Progenitor cell of endocrine pancreas (in vitro differentiated cells): ENCODE measurements at places on chromosomes 2 and 18. TPM values are rescaled to one million over a fixed set of nuclear protein-coding genes. Genes with fewer than 3 reads are reported as not detected.

DNA sequence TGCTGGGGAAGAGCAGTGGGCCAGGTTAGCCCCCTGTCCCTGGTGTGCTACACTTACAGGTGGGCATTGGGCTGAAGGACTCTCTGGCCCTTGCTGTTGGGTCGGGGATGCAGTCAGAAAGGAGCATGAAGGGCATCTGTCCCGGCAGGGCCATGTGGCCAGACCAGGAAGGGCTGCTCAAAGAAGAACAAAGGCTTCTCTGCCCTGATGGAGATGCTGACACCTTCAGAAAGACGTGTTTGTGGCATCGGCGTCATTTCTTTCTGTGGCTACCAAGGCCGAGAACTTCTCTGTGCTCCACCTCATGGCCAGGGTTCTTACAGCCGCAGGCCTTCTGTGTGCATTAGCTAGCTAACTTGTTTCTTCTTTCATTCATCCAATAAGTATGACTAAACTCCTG, 239.1 kb downstream of the FAM210A start:
- peaks cover 4% of the 10 kb centered on the region for H3K4me1 ChIP-seq
- no peak overlapping the region for H3K4me3 ChIP-seq
- peaks cover 8% of the 10 kb centered on the region for H3K27me3 ChIP-seq
- no peaks in the 10 kb centered on the region for H3K36me3 ChIP-seq
- DNase-seq: no peak
- no peak overlapping the region for H3K27ac ChIP-seq

GRCh38 chr2:5264361-5264760, 427.8 kb upstream of the SOX11 start:
- no peaks in the 10 kb centered on the region for H3K4me1 ChIP-seq
- H3K27me3 ChIP-seq: no peaks in the 10 kb centered on the region
- no peak for DNase-seq

GRCh38 chr2:42095923-42096408, 48.1 kb downstream of the PKDCC start:
- DNase-seq: no peak
- H3K4me1 ChIP-seq: peaks cover 16% of the 10 kb centered on the region
- H3K27me3 ChIP-seq: peaks cover 4% of the 10 kb centered on the region
- no peak overlapping the region for H3K4me3 ChIP-seq
- H3K27ac ChIP-seq: no peak overlapping the region

- H3K27ac ChIP-seq: no peak overlapping the region
- H3K4me3 ChIP-seq: no peak overlapping the region
- H3K36me3 ChIP-seq: no peaks in the 10 kb centered on the region
- DNase-seq: no peak
- H3K4me1 ChIP-seq: no peaks in the 10 kb centered on the region
- no peaks in the 10 kb centered on the region for H3K27me3 ChIP-seq
Measured at GRCh38 chr2:3112131-3112530, 265.5 kb downstream of the EIPR1 start.

- no peaks in the 10 kb centered on the region for H3K4me1 ChIP-seq
- H3K36me3 ChIP-seq: no peaks in the 10 kb centered on the region
- DNase-seq: peak; percentile 65
- H3K27me3 ChIP-seq: peaks cover 25% of the 10 kb centered on the region
Measured at GRCh38 chr2:71157124-71157793, 26.8 kb downstream of the MPHOSPH10 start.

- H3K4me3 ChIP-seq: no peak overlapping the region
- no peaks in the 10 kb centered on the region for H3K4me1 ChIP-seq
- no peak for DNase-seq
- no peak overlapping the region for H3K27ac ChIP-seq
- no peaks in the 10 kb centered on the region for H3K27me3 ChIP-seq
Measured at GRCh38 chr2:197548582-197548981, 32.7 kb downstream of the MOB4 start.

DNA sequence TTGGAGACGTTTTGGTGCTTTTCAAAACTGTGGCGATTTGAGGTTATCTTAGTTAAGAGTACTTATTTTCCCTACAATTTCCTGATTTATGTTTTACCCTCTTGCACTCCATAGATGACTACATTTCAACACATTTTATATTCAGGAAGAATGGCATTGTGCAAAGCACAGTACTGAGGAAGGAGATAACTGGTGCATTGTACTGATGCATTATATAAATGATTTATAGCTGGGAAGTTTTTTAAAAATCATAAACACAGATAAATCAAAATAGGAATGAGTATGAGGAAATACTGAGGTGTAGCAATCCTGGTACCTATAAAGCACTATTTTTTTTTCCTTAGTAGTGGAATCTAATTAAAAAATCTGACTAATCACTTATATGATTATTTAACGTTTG, 5.6 kb downstream of the REL start:
- peaks cover 28% of the 10 kb centered on the region for H3K4me1 ChIP-seq
- no peak overlapping the region for H3K4me3 ChIP-seq
- no peaks in the 10 kb centered on the region for H3K27me3 ChIP-seq
- no peak overlapping the region for H3K27ac ChIP-seq

DNA sequence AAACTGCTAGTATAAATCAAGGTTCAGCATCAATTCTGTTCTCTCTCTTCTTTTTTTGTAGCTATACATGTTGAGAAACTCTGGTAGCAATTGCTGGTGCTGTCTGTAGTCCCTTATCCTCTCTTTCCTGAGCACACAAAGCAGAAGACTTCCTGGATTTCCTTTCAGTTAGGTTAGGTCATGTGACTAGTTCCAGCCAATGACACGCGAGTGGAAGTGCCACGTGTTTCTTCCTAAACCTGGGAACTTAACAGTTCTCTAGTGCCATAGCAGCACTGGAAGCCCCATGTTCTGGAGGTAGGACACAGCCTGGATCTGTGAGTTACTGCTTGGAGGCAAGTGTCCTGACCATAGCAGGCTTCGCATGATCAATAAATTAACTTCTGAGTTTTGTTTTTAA, 125.9 kb downstream of the PLA2R1 start:
- H3K27me3 ChIP-seq: no peaks in the 10 kb centered on the region
- no peak overlapping the region for H3K4me3 ChIP-seq
- peaks cover 3% of the 10 kb centered on the region for H3K4me1 ChIP-seq
- DNase-seq: no peak

DNA sequence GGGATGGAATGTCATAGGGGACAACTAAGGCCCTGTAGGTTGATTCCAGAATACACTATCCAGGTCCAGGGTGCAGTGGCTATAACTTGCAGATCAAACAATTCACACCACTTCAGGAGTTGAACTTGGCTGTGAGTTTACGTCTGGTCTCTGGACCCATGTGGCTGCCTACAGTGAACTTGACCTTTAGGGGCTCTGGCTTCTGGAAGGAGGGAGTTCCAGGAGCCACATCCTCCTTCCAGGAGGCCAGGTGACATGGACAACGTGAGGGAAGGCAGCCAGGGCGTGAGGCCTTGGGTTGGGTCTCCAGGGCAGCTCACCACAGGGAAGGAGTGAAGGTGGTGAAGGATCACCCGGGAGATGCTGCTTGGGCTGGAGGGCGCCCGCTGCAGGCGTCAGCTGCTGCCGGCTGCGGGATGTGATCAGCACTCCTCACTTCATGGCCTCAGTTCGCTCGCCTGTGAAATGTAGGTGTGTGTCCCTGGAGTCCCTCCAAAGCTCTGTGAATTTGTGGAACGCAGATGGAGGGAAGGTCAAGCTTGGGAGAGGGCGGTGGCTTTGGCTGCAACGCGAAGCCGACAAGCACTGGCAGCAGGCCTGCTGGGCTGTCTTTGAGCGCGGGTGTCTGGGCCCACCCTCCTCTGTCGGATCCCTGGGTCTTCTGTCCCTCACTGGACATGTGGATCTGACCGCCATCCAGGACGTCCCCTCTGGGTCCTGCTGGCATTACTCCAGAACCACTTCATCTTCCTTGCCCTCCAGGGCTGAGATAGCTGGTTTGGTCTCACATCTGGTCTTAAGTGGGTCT, 146.5 kb downstream of the GLI2 start:
- DNase-seq: no peak
- H3K36me3 ChIP-seq: no peaks in the 10 kb centered on the region
- no peak overlapping the region for H3K4me3 ChIP-seq
- no peak overlapping the region for H3K27ac ChIP-seq
- H3K27me3 ChIP-seq: peaks cover 75% of the 10 kb centered on the region
- peaks cover 10% of the 10 kb centered on the region for H3K4me1 ChIP-seq

DNA sequence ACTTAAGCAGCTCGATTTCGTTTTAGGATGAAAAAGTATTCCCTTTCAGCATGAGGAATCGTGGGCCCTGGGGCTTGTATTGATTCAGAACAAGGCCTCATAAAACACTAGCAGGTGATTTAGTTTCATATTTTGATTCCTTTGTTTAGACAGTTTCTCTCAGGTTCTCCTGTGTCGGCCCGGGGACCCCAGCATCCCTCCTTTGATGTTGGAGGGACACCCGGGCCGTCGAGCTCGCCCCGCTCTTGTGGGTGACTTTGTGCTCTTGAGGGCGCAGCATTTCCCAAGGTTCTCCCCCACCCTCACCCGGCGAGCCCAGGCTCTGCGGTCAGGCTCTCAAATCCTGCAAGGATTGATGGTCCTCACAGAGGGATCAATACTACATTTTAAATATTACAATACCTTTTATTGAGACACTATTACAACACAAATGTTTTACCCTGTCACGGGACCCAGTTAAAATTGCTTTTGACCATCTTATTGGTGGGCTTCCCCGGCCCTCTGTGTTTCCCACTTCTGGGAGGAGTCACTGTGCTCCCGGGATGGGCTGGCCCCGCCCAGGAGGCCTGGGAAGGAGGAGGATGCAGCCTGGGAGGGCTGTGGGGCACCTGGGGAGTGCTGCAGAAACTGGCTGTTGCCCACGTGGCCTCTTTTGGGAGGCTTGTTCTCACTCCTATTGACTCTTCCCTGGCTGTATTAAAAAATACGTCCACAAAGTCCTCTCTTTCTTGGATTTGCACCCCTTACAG, 222.6 kb downstream of the INSIG2 start:
- H3K4me3 ChIP-seq: peak overlapping the region; percentile 81
- DNase-seq: no peak
- peaks cover 12% of the 10 kb centered on the region for H3K4me1 ChIP-seq
- H3K27ac ChIP-seq: peak overlapping the region; percentile 95
- H3K36me3 ChIP-seq: no peaks in the 10 kb centered on the region

- no peak for DNase-seq
- no peak overlapping the region for H3K4me3 ChIP-seq
- H3K36me3 ChIP-seq: no peaks in the 10 kb centered on the region
- H3K27me3 ChIP-seq: no peaks in the 10 kb centered on the region
- H3K27ac ChIP-seq: no peak overlapping the region
- peaks cover 44% of the 10 kb centered on the region for H3K4me1 ChIP-seq
Measured at GRCh38 chr2:163601377-163601776, 134.4 kb downstream of the FIGN start.

GRCh38 chr2:30239308-30239985, 8.1 kb downstream of the LBH start:
- H3K4me1 ChIP-seq: peaks cover 4% of the 10 kb centered on the region
- peak overlapping the region; percentile 4 for H3K27ac ChIP-seq
- H3K4me3 ChIP-seq: no peak overlapping the region
- peaks cover 32% of the 10 kb centered on the region for H3K36me3 ChIP-seq
- peak; percentile 30 for DNase-seq

GRCh38 chr2:25421820-25422411, 80.2 kb upstream of the DNMT3A start:
- no peaks in the 10 kb centered on the region for H3K27me3 ChIP-seq
- no peak overlapping the region for H3K4me3 ChIP-seq
- H3K27ac ChIP-seq: peak overlapping the region; percentile 11

GRCh38 chr2:237259201-237259600, 154.8 kb downstream of the COL6A3 start:
- no peak overlapping the region for H3K27ac ChIP-seq
- no peaks in the 10 kb centered on the region for H3K36me3 ChIP-seq
- DNase-seq: no peak
- peaks cover 13% of the 10 kb centered on the region for H3K27me3 ChIP-seq

- peaks cover 4% of the 10 kb centered on the region for H3K4me1 ChIP-seq
- peaks cover 7% of the 10 kb centered on the region for H3K27me3 ChIP-seq
- no peak overlapping the region for H3K4me3 ChIP-seq
- no peak for DNase-seq
- no peak overlapping the region for H3K27ac ChIP-seq
Measured at GRCh38 chr18:72086421-72086820, 457.7 kb downstream of the CBLN2 start.

DNA sequence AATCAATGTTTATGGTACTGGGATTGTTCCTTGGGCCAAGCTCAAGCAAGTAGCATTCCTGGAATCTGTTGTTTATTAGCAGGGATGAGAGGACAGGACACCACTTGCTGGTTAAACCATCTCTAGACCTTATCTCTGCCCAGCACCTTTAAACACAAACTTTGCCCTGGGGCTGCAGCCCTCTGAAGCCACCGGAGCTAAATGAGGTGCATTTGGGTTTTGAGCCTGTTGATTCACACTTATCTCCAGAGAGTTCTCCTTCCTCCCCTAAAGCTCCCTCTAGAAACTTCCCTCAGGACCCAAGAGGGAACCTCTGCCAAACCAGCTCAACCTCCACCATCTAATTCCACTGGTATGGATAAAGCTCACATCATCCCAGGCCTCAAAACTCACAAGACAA, 94.8 kb upstream of the EPAS1 start:
- no peak overlapping the region for H3K4me3 ChIP-seq
- H3K4me1 ChIP-seq: no peaks in the 10 kb centered on the region
- DNase-seq: no peak
- no peaks in the 10 kb centered on the region for H3K36me3 ChIP-seq
- no peak overlapping the region for H3K27ac ChIP-seq

DNA sequence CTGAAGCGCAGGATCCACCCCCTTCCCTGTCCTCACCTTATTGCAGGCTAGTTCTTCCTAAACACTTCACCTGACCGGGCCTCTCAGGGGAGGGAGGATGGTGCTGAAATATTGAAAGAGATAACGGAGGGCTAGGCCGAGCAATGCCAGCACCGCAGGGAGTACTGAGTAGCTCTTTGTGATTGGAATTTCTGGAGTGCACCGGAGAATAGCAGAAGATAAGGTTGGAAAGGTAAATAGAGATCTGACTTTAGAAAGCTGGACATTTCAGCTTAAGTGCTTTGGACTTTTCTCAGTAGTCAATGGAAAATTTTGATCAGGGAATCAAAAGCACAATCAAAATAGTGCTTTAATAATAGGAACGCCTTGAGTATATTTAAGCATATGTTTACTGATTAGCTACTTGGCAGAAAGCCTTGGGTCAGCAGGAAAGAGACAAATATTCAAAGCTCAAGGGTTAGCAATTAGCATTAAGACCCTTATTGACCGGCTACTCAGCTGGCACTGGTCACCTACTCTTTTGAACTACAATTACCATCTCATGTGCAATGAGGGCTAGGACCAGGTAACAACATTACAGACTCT, 142.9 kb upstream of the NDUFV2 start:
- peaks cover 50% of the 10 kb centered on the region for H3K4me1 ChIP-seq
- no peak for DNase-seq
- peak overlapping the region; percentile 56 for H3K4me3 ChIP-seq
- H3K36me3 ChIP-seq: peaks cover 7% of the 10 kb centered on the region

GRCh38 chr18:13572148-13572547, 154.2 kb downstream of the FAM210A start:
- DNase-seq: no peak
- H3K36me3 ChIP-seq: no peaks in the 10 kb centered on the region
- H3K27me3 ChIP-seq: peaks cover 2% of the 10 kb centered on the region
- no peak overlapping the region for H3K4me3 ChIP-seq

RAX gene
- not detected in 2 replicates for total RNA-seq

ACMSD gene
- not detected in 2 replicates for total RNA-seq

SLC39A6 gene
- 78.1 and 80.1 TPM in 2 replicates for total RNA-seq

KIAA1328 gene
- total RNA-seq: 12.4 and 15.9 TPM in 2 replicates

TNFAIP6 gene
- not detected in 2 replicates for total RNA-seq

RFTN2 gene
- total RNA-seq: 5.4 and 5.7 TPM in 2 replicates

ZNF516 gene
- total RNA-seq: 106 and 108 TPM in 2 replicates

LCT gene
- total RNA-seq: 0.19 TPM in 1 of 2 replicates, not detected in the other

MAP2 gene
- total RNA-seq: 16.5 and 18.2 TPM in 2 replicates

SLC4A5 gene
- total RNA-seq: 4.1 and 5.9 TPM in 2 replicates

GKN1 gene
- total RNA-seq: not detected in 2 replicates

GCG gene
- 92.9 and 128 TPM in 2 replicates for total RNA-seq
